Upper lobe of right lung (tissue), 1 donor: ENCODE measurements at places on chromosomes 4 and X. TPM values are rescaled to one million over a fixed set of nuclear protein-coding genes. Genes with fewer than 3 reads are reported as not detected.

The ANK2 gene
- 12.0 TPM for total RNA-seq

The GPC4 gene
- total RNA-seq: 55.5 TPM

The UFSP2 gene
- 36.8 TPM for total RNA-seq

The SOWAHD gene
- 4.0 TPM for total RNA-seq

The PLS3 gene
- 212 TPM for total RNA-seq

The CLCN4 gene
- total RNA-seq: 9.8 TPM
